ENCODE measurements at places on chromosomes 16 and 17. TPM values are rescaled to one million over a fixed set of nuclear protein-coding genes. Genes with fewer than 3 reads are reported as not detected.

Gene GALR2
- not detected for total RNA-seq

Gene CD79B
- total RNA-seq, result not detected

Gene CCDC200
- not detected for total RNA-seq

Gene TEX19
- total RNA-seq, result not detected

Gene TEX14
- not detected for total RNA-seq

Gene HEATR9
- total RNA-seq, result not detected

Gene RNF135
- total RNA-seq, result 21.2 TPM

Gene RGS11
- 7.0 TPM for total RNA-seq

Gene TMEM204
- 40.0 TPM for total RNA-seq

Gene CACNG5
- not detected for total RNA-seq

Gene UNC45B
- total RNA-seq, result not detected

Gene CCL17
- total RNA-seq, result not detected

Gene ERBB2
- total RNA-seq, result 45.8 TPM

Gene ABCC12
- total RNA-seq, result not detected

Gene DDX52
- total RNA-seq, result 26.7 TPM

Gene ZNF213
- 7.7 TPM for total RNA-seq

Gene CCDC43
- 25.7 TPM for total RNA-seq

Gene KRTAP16-1
- total RNA-seq, result not detected

Gene NTN3
- 1.8 TPM for total RNA-seq

Data from GM23248 (cell line).